A549 treated with RU486 at 1 μM for 4 hours (cell line): ENCODE measurements at places on chromosomes 6 and 20. TPM values are rescaled to one million over a fixed set of nuclear protein-coding genes. Genes with fewer than 3 reads are reported as not detected.

EYS gene
- total RNA-seq, result 0.02 to 0.33 TPM in 2 of 5 replicates, not detected in the others

ADGRG6 gene
- total RNA-seq, result 22.6 to 55.5 TPM (median 50.3 TPM) in 5 replicates

DLL1 gene
- total RNA-seq, result 0.14 to 0.29 TPM (median 0.22 TPM) in 5 replicates

RSPO4 gene
- not detected in 5 replicates for total RNA-seq

ESR1 gene
- not detected in 5 replicates for total RNA-seq

FKBP1C gene
- 1.9 to 2.7 TPM (median 2.2 TPM) in 5 replicates for total RNA-seq

NOTCH4 gene
- total RNA-seq, result 0.22 to 0.73 TPM (median 0.46 TPM) in 5 replicates

HFE gene
- 8.9 to 13.3 TPM (median 12.2 TPM) in 5 replicates for total RNA-seq

HAO1 gene
- total RNA-seq, result not detected in 5 replicates

CRISP3 gene
- 0.06 TPM in 1 of 5 replicates, not detected in the others for total RNA-seq

ILRUN gene
- 26.8 to 33.2 TPM (median 31.8 TPM) in 5 replicates for total RNA-seq

KHDC1L gene
- 0.25 to 0.51 TPM (median 0.39 TPM) in 4 of 5 replicates, not detected in the other for total RNA-seq

PRSS16 gene
- 2.7 to 3.8 TPM (median 2.8 TPM) in 5 replicates for total RNA-seq

NUS1 gene
- 13.6 to 29.9 TPM (median 27.8 TPM) in 5 replicates for total RNA-seq

NKAPL gene
- not detected in 5 replicates for total RNA-seq

CAPN11 gene
- not detected in 5 replicates for total RNA-seq

CLDN20 gene
- total RNA-seq, result not detected in 5 replicates
